ENCODE measurements at places on chromosomes 4 and X.

- DNase-seq, result no peak
Measured at GRCh38 chr4:531076-531475, 32.1 kb downstream of the PIGG start.

GRCh38 chr4:118762155-118762554 is 73.8 kb downstream of the SEC24D start:
- no peak for DNase-seq

- DNase-seq, result peak; percentile 3
Measured at GRCh38 chrX:118904218-118904617, 70.2 kb upstream of the LONRF3 start.

DNA sequence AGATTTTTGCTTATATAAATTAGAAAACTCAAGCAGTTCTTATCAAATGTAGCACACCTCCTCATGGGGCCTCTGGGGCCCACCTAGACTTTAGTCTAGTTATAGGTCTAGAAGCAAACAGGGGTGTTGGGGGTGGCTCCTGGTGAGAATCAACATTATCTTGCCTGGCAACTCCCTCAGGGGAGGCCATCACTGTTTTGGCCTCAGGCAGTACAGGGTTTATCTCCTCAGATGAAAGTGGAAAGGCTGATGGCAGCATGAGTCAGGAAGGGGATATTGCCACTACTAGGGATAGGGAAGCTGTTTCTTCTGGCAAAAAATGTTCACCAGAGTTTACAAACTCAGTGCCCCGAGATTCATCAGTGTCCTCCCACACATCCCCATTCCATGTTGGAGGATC is 232.4 kb upstream of the BMP3 start:
- no peak for DNase-seq

DNA sequence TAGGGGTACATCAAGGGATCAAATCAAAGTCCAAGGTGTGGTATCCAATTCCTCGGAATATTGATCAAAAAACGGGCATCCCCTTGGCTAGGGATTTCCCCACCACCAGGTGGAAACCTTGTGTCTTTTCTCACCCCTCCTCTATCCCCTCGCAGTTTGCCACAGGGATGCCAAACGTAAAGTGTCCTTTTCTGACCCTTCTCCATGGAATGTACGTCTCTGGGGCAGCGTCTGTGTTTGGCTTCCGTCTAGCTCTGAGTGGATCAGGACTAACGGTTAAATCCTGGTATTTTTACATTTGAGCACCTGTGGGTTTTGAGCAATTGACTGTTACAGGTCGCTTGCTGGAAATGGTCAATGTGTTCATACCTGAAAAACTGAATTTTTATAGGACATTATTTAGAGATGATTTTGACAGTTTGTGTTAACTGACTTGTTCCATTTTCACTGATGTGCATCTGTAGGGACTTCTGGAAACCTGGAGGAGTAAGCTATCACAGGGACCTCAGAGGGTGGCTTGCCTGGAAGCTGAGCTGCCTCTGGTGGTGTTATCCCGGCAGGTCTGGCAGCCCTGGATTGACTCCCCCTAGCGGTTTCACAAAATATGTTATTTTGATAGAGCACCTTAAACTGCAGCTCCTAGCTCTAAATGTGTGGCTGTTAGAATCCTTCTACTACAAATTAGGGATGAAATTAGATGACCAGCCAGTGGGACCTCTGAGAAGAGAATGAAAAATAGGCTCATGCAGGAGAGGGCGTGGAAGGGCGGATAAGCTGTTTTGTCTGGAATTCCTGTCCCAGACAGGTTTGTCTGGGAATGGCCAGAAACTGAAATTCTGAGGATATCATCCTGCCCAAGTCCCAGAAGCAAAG is 8.8 kb upstream of the MGST2 start:
- DNase-seq, result peak; percentile 66

- DNase-seq, result no peak
Measured at GRCh38 chrX:41665686-41666085, 23.1 kb upstream of the GPR34 start.

DNA sequence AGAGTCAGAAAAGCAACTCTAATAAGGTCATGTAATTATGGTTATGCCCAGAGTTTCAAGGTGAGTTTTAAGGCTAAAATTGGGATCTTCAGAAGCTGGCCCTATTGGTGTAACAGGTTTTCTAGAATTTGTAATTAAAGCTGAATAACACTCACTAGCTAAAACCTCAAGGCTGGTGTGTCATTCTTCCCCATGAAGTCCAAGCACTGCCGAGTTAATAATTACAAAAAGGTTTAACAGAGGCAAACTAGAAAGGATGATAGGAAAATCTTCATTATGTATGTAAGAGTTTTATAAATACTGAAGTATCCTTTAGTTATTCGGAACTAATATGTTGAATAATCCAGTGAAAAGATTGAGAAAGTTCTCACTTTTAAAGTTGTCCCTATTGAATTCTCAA is 34.3 kb downstream of the MXRA5 start:
- no peak for DNase-seq

- no peak for DNase-seq
Measured at GRCh38 chrX:110250847-110251246, 67.0 kb downstream of the AMMECR1 start.

- DNase-seq, result peak; percentile 48
Measured at GRCh38 chrX:115226929-115227328, 7.0 kb downstream of the LRCH2 start.

- DNase-seq, result no peak
Measured at GRCh38 chr4:89906777-89907521, 12.3 kb downstream of the MMRN1 start.

DNA sequence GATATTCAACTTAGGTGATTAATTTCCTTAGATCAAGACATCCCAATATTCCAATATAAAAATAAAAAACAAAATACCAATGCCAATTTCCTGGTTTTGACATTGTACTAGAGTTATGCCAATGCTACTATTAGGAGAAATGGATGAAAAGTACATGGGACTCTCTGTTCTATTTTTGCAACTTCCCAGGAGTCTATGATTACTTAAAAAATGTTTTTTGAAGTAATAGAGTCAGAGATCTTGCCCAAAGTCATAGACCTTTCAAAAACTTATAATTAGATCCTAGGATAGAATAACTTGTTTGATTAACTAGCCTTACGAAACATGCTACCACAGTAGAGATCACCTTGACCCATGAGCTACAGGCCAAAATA is 73.6 kb upstream of the MAOA start:
- no peak for DNase-seq

GRCh38 chr4:144340931-144341330 is 200.4 kb upstream of the GYPA start:
- peak; percentile 48 for DNase-seq

DNA sequence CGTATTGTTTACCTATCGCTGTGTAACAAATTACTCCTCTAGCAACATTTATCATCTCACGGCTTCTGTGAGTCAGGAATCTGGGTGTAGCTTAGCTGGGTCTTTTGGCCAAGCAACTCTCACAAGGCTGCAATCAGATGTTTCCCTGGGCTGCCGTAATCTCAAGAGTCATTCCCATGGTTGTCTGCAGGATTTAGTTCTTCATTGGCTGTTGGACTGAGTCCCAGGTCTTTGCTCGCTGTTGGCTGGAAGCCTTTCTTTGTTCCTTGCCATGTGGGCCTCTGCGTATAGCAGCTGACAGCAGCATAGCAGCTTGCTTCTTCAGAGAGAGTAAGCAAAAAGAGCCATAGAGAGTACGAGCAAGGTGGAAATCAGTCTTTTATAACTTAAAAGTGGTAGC is 16.8 kb downstream of the POLR2B start:
- DNase-seq, result no peak

DNA sequence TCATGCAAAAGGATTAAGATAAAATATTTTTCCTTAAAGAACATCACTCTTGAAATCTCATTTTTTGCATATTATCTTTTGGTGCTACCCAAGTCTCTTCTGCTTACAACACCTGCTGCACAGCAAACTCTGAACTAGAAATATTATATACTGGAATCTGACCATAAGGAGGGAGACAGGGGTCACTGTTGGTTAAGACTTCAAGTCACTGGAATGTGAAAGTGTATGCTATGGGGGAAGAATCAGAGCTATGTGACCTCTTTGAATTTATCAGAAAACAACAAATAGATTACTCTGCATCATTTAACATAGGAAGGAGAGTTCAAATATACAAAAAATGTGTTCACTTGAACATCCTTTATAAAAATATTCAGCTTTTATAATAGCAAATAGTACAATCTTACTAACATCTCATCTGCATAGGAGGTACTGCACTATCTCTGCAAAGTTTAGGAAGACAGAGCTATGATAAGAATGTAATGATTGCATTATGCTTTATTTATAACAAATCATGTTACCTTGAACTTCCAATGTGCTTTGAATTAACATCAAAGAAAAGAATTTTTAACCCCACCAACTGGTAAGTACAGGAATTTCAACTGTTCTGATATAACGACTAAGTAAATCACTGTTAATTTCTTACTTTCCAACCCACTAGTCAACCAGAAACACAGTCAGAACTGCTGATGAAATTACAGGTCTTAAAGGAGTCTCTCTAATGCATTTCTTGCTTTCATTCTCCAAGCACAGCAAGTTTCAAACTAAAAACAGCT is 69.8 kb downstream of the ZNF827 start:
- DNase-seq, result peak; percentile 72

Measured in GM12865 (cell line).